ENCODE measurements at places on chromosomes 1 and 21. TPM values are rescaled to one million over a fixed set of nuclear protein-coding genes. Genes with fewer than 3 reads are reported as not detected.

GRCh38 chr1:5990913-5991312 lies 1.3 kb downstream of the NPHP4 start:
- DNase-seq = peak; percentile 10

GRCh38 chr1:246954126-246954525 lies 22.4 kb upstream of the AHCTF1 start:
- DNase-seq = no peak

GRCh38 chr1:171286032-171286705 lies 27.8 kb upstream of the FMO4 start:
- DNase-seq = peak; percentile 74

The AIRE gene
- total RNA-seq = not detected

The LINGO4 gene
- total RNA-seq = under 0.01 TPM

All from bronchial epithelial cell (primary cell).